Inflammatory macrophage (primary cell): ENCODE measurements at places on chromosomes 4 and X.
A peak's percentile ranks its signal among the peaks of the same experiment; 100 is the strongest.

- DNase-seq: no peak
Observed at GRCh38 chr4:8284391-8284790, 14.8 kb downstream of the HTRA3 start.

GRCh38 chr4:150323406-150324325, 245.4 kb downstream of the DCLK2 start:
- no peak for DNase-seq

- DNase-seq: no peak
Observed at GRCh38 chrX:130636277-130636676, 234.5 kb downstream of the RBMX2 start.

DNA sequence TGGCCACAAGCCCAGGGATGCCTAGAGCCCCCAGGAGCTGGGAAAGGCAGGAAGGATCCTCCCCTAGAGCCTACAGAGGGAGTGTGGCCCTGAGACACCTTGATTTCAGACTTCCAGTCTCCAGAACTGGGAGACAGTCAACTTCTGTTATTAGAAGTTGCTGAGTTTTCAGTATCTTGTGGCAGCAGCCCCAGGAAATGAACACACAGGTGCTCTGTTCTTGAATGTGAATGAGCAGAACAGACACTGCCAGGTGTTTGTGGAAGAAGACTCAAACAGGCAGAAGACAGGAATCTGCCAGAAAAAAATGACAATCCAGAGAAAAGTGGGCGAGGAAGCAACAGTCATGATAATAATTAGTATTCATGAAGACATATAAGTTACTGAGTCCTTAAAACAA, 64.5 kb upstream of the STS start:
- DNase-seq: no peak

DNA sequence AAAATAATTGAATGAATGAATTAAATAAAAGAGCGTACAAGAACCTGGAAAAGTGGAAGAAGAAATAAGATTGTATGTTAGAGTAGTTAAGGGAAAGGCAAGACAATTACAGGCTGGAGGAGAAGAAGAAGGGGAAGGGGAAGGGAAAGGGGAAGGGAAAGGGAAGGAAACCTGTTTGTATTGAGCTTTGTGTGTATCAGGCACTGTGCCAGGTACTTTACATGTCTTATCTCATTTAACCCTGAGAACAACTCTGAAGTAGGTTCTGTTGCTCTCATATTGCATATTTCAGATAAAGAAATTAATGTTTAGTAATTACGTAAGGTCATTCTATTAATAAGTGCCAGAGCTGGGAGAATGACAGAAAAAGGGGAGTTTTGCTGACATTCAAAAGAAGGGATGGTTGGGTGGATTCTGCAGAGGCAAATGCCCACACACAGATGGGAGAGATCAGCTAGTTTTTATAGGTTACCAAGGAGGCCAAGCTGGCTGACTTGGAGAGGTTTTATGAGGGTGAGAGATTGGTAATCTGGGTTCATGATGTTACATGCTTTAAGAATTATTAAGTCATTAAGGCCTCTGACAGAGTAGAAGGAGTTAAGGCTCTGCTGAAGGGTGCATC, 92.3 kb upstream of the LCORL start:
- no peak for DNase-seq

DNA sequence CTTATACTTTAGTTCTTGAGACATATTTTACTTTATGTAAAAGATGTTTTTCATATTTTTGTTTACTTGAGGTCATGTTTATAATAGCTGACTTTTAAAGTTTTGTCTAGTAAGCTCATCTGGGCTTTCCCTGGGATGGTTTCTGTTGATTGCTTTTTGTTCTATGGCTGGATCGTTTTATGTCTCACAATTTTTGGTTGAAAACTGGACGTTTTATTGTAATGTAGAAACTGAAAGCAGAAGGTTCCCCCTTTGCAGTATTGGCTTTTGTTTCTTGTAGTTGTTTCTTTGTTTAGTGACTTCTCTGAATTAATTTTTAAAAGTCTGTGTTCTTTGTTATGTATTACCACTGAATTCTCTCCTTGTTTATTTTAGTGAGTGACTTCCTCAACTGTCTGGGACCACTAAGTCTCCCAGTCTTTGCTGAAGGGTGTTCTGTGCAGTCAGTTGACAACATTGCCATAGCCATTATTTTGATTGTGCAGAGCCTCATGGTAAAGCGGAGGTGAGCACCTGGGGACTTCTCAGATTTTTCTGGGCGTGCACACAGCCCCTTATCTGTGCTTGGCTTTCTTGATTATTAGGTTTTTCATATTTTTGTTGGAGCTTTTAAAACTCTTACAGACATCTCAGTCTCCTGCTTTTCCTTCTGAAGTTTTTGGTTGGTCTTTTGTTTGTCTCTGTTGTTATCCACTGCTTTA, 31.0 kb downstream of the KDM6A start:
- DNase-seq: no peak

DNA sequence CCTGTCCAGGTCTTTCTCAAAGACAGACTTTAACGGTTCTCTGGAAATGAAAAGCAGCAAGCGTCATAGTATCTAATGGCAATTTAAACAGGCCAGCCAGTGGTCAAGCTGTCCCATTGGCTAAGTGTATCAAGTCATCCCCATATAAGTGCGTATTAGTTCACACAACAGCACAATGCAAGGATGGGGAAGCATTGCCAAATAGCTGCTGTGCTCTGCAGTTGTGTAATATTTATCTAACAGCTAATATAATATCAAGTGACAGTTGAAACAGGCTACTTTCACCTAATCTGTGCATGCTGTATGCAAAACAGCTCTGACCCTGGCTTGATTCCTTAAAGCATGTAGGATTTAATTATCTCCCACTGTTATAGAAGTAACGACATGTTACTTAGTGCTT, 134.8 kb upstream of the PPARGC1A start:
- DNase-seq: no peak

DNA sequence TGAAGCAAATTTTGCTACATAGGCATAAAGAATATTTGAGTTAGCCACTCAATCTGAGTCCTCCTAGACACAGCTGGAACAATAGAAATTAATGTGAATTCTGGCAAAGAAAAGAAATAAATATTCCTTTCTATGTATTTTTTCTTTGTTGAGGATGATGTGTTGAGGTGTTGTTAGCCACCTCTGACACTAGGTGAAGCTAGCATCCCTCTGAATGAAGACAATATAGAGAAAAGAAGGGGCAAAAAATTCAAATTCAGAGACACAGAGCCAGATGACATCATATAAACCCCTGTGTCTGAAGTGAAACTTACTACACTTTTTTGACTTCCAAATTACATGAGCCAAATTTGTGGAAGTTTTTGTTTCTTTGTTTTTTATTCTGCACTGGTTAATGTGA, 34.6 kb upstream of the TMPRSS11D start:
- no peak for DNase-seq

GRCh38 chrX:30246769-30247489, at the start of gene MAGEB1:
MAGEB1 (plus strand) TSS chrX:30247146; CDS start chrX:30250494, 3,348 bp downstream.
- DNase-seq: no peak

GRCh38 chr4:80043541-80043940, 29.5 kb downstream of the ANTXR2 start:
- no peak for DNase-seq

GRCh38 chrX:150982235-150982787, 824 bp upstream of the HMGB3 start:
- peak; percentile 72 for DNase-seq

GRCh38 chr4:15182600-15183220, 180.4 kb downstream of the CPEB2 start:
- DNase-seq: no peak

GRCh38 chrX:1476682-1477081, 24.0 kb upstream of the ASMTL start:
- no peak for DNase-seq

DNA sequence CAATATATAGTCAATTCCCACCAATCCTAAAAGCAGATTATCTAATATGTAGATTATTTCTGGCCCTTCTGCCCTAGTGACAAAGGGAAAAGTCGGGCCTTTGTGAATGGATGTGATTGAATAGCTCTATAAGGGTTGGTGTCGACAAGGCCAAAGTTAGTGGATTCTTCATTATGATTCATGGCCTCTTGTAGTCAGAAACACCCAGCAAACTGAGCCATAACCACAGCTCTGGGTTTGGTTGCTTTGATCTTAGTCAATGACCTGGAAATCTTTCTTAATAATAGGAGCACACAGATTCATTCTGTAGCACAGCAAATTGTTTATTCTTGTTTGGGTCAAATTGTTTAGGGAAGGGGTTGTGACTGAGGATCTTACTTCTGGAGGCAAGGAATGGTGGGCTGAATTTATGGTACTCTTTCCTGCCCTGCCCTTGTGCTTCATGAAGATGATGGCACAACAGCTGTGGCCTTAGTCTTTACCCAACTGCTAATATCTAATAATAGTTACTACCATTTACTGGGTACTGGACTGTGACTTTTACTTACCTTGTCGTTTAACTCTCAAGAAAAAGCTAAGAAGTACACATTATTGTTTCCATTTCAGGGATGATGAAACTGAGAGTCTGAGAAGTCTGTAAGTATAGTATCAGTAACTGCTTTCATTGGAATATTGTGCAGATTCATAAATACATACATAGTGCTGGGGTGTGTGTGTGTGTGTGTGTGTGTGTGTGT, 74.0 kb downstream of the AFF2 start:
- no peak for DNase-seq

DNA sequence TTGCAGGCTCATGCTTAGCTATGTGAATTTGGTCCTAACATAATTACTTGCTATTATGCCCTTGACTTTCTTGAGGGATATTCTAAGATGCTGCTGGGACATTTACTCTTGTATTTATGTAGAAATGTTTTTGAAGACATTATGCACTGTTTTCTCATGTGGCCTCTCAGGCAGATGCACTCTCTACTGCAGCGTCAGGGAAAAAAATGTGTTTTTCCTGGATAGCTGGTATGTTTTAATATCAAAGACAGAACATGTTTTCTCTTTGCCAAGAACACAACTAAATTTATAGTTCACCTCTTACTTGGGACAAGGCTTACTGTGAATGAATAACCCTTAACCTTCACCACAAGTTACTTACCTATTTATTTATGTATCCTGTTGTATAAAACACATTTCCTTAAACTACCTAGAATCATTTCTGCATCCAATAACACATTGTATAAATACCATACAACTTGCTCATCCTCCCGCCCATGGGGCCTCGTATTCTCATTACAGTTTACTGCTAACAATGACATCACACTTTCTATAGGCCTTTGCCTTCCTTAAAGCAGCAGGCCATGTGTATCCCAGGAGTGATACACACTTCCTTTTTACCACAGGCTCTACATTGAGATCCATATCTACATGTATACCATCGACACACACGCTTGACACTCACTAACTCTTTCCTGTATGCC, 178.7 kb downstream of the SLIT2 start:
- no peak for DNase-seq

- DNase-seq: no peak
Observed at GRCh38 chrX:73987166-73987565, 316.8 kb upstream of the ZCCHC13 start.

DNA sequence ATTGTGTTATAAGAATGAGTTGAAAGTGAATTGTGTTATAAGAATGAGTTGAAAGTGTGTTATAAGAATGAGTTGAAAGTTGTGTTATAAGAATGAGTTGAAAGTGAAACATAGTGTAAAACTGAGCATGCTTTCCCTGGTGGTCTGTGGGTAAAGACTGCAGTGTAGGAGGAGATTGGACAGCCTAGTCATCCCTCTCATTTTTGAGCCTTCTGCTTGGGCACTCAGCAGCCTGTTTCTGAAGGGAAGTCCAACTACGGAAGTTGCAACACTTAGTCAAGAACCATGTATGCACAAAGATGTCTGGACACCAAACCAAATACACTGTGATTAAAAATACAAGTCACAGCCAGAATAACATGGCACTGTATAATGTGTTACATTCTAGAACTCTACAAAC, 72.6 kb downstream of the ANK2 start:
- no peak for DNase-seq

- no peak for DNase-seq
Observed at GRCh38 chr4:125693228-125693627, 378.5 kb downstream of the FAT4 start.

GRCh38 chr4:134624365-134624764, 422.8 kb upstream of the PABPC4L start:
- DNase-seq: no peak

- DNase-seq: peak; percentile 72
Observed at GRCh38 chrX:40146262-40147125, 48.7 kb upstream of the BCOR start.

- no peak for DNase-seq
Observed at GRCh38 chr4:174086829-174087799, 196.4 kb downstream of the FBXO8 start.

- no peak for DNase-seq
Observed at GRCh38 chr4:69830560-69831269, 29.2 kb downstream of the SULT1E1 start.

GRCh38 chr4:29013341-29013740, 1706.8 kb upstream of the PCDH7 start:
- DNase-seq: no peak

- DNase-seq: no peak
Observed at GRCh38 chrX:49858341-49858740, 20.9 kb upstream of the USP27X start.

GRCh38 chr4:152997771-152998487, 61.8 kb downstream of the FHDC1 start:
- DNase-seq: no peak

- no peak for DNase-seq
Observed at GRCh38 chr4:148810461-148810860, 368.2 kb upstream of the NR3C2 start.

DNA sequence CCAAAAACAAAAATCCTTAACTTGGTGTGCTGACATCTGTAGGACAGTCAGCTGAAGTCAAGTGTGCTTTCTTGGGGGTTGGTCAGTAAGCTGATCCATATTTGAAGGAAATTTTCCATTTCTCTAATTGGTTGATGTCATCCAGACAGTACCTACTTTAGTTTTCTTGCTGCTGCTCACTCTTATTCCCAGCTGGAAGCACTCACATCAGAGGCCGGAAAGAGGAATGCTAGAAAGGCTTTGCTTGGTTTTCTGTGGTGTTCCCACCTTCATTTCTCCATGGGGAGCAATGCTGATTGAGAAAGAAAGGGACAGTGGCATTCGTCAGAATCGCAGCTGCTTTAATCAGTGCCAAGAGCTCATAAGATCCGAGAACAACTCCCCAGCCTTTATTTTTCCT, 227.0 kb downstream of the C4orf33 start:
- DNase-seq: no peak

GRCh38 chr4:80507507-80507906, 172.0 kb downstream of the CFAP299 start:
- no peak for DNase-seq

DNA sequence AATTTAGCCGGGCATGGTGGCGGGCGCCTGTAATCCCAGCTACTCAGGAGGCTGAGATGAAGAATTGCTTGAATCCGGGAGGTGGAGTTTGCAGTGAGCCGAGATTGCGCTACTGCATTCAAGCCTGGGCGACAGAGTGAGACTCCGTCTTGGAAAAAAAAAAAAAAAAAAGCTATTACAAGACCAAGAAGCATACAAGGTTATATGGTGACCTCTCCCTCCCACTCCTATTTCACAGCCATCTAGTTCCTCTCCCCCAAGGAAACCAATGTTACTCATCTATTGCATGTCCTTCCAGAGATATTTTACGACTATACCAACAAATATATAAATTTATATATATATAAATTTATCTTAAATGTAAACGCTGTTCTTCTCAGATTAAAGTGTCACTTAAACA, 3.2 kb downstream of the SLC9A7 start:
- DNase-seq: peak; percentile 77
